ENCODE measurements at places on chromosomes 5 and 9.

DNA sequence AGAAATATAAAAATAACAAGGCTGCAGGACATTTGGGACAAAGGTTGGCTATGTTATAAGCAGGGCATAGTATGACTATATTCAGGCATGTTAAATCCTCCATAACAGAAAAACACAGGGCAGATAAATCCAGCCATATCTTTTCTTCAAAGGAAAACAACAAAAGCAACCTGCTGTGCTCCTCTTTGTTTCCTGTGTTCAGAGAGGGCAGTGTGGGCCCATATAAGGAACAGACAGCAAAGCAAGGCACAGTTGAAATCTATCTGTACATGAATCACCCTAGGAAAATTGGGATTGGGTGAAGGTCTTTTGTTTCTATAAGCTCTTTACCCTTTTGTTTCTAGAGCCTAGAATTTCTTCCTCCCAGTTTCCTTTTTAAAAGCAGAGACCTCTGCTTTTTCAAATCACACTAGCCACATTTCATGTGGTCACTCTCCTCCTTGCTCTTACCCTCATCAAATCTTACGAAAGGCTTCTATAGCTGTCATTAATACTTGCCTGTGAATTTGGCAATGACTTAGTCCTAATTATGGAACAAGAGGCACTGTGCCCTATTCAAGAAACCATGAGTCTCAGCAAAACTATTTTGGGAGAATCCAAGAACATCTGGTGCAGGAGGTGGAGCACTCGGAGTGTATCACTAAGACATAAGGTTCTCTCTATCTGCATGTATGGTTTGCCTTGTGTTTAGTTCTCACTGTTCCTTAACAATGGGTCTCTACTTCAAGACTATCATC is 1.8 kb downstream of the GZMA start:
- DNase-seq: no peak

GRCh38 chr5:158530115-158530514 is 569.6 kb downstream of the EBF1 start:
- DNase-seq: no peak

- no peak for DNase-seq
Measured at GRCh38 chr5:135952683-135953082, 2.1 kb downstream of the LECT2 start.

GRCh38 chr5:122844136-122844909 is 1.1 kb upstream of the SNX24 start:
- DNase-seq: peak; percentile 22

GRCh38 chr9:82606492-82607382 is 456.2 kb downstream of the RASEF start:
- DNase-seq: no peak

DNA sequence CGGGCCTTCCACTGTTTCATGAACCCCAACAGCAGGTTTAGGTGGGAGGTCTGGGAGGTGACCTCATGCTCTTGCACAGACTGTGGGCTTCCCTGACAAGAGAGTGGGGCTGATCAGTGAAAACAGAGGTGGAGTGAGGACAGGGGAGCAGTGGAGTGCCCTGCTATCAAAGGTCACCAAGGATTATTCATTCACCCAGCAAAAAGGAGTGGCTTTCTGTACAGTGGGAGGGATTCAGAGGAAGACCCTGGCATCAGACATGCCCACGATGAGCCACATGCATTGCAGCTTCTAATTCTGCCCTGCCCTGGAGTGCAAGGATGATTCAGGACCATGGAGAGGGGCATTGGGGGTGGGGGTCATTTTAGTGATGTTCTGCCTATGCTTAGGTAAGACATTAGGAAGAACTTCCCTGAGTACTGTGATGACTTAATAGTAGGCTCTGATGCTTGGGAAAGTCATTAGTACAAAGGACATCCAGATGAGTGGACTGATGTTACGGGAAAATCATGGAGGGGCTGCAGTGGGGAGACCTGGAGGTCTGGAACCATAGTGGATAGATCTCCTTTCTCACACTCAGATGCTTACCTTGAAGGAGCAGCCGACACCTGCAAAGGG is 12.8 kb downstream of the TRAF1 start:
- no peak for DNase-seq

GRCh38 chr9:81474792-81475191 is 214.6 kb downstream of the TLE1 start:
- DNase-seq: no peak

- DNase-seq: no peak
Measured at GRCh38 chr9:79257228-79257781, 314.5 kb upstream of the TLE4 start.

- DNase-seq: no peak
Measured at GRCh38 chr5:53027913-53028312, 38.8 kb downstream of the ITGA2 start.

DNA sequence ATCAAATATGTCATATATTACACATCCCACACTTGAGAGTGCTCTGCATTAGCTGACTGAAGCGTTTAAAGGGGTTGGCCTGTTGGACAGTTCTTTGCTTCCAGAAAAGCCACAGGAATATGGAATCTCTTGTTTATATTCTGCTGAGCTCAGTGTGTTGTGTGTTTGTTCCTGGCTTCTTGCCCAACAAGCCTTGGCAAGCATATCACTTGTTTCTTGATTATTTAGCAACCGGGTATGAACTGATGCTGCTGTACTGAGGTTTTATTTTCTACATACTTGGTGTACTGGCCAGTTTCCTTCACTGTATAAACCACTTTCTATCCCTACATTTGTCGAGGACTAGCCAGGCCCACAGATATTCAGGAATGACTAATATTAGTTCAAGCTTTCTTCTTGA is 378.9 kb downstream of the KCTD16 start:
- DNase-seq: no peak

DNA sequence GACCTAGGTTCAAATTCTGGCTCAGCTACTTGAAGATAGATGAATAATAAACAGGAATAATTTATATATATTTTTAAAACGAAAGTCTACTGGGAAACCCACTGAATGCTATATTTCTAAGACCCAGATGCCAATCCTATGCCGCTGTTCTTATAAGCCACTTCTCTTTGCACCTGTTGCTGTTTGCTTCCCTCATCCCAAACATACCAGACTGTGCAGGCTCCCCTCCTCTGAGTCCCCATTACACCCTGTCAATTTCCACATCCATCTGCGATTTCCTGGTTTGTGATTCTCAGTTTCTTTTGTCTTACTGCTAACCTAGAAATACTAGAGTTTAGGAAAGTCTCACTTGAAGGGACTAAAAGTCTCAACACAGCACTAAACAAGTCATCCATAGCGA is 92.8 kb upstream of the CAST start:
- no peak for DNase-seq

DNA sequence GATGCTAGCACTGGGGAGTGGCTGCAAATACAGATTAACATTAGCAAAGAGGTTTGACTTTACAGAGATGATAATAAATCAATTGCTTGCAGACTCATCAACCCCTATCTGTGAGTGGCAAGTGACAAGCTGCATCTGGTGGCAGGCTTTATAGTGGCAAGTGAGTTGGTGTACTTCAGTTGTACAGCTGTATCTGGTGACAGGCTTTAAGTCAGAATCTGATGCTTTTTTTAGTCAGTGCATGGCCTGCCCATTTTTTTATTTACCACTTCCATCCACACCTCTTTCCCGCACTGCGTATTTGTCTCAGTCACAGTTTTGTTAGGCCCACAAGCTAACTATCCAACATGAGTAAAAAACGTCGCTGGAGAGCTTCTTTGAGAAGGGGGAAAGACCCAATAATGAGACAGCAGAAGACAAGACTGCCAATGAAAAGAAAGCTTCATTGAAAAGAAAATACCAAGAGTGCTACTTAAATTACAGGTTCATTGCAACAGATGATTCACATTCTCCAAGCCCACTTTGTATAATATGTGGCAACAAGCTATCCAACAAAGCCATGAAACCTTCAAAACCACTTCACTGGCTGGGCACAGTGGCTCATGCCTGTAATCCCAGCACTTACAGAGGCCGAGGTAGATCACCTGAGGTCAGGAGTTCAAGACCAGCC is 23.1 kb downstream of the ANP32B start:
- DNase-seq: no peak

DNA sequence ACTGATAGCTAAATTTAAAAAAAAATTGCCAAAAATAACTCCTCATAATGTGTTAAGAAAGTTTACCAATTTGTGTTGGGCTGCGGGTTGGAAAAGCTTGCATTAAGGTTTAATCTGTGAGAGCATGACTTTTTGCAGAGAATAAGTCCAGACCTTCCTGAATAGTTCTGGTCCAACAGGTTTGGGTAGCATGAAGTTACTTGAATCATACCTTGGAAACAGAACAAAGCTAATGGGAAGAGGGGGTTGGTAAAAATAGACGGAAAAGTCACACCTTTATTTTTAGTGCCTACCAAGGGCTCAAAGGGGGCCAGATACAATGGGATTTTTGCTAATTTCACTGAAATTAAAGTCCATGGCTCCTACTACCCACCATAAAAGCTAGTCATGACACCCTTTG is 17.1 kb upstream of the MATR3 start:
- no peak for DNase-seq

DNA sequence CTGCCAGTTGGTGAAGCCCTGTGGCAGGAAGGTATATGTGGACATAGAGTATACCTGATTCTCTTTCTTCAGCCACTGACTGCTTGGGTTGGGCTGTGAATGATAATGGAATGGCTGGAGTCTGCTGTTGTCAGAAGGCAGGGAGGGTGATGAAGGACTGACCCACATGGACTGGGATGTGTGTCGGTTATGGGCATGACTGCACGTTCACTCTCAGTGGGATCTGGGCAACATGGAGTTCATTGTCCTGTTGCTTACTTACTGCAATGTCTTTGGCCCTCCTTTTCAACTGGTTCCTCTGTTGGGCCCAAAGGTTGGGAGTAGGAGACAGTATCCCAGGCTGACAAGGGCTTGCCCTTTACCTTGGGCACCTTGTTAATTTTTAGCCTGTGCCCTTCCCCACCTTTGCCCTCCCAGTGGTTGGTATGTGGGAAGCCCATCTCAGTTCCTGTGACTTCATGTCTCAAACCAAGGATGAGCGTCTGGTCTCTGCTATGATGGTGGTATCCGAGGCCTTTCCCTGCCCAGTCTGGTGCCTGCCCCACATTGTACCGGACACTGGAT is 34.6 kb downstream of the FAXDC2 start:
- no peak for DNase-seq

DNA sequence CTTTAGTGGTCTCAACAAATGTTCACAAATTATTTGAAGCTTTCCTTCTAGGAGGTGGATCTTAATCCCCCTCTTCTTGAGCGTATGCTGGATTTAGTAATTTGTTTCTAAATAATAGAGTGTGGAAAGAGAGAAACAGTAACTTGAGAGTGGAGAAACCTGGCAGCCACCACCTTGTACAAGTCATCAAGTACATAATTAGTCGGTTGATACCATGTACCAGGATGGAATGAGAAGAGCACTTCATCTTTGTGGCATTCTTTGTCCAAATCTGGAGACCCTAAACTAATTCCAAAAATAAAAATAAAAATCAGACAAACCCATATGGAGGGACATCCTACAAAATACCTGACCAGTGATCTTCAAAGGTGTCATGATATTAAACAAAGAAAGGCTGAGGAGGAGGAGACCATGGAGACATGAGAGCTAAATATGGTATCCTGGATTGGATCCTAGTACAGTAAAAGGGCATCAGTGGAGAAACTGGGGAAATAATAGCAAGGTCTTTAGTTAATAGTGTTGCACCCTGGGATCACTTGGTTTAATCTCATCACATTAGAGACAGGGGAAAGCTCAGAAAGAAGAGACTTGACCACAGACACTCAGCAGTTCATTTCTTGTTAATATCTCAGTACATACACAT is 147.9 kb downstream of the ASTN2 start:
- no peak for DNase-seq

GRCh38 chr5:60077292-60077691 is 183.8 kb upstream of the PDE4D start:
- no peak for DNase-seq

- no peak for DNase-seq
Measured at GRCh38 chr5:50583621-50584020, 82.8 kb upstream of the PARP8 start.

DNA sequence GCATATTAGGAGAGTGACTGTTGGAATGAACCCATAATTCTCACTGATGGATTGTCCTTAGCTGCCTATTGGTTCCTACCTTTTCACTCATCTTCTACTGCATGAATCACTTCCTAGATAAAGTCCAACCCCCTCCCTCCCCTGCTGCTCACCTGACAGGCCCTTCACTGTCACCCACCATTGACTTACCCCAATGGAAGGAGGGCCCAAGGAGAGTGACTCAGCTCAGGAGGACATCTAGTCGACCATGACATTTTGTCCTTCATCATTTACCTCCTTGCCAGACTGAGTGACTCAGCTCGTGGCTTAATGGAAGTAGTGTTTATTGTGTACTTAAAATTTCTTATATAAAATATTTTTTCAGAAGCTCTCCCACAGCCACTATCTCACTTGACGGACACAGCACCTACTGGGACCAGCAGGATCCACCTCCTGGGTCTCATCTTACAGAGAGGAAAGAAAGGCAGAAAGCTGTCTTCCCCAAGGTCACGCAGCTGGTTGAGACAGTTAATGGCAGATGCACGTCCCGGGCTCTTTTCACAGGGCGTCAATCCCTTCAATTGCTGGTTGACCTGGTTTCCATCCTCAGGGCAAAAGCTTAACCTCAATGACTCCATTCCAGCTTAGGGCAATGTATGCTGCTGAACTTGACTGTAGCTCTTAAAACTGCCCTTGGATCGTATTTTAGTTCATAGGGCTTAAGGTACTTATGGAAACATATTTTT is 142.3 kb downstream of the MARCHF11 start:
- DNase-seq: no peak

DNA sequence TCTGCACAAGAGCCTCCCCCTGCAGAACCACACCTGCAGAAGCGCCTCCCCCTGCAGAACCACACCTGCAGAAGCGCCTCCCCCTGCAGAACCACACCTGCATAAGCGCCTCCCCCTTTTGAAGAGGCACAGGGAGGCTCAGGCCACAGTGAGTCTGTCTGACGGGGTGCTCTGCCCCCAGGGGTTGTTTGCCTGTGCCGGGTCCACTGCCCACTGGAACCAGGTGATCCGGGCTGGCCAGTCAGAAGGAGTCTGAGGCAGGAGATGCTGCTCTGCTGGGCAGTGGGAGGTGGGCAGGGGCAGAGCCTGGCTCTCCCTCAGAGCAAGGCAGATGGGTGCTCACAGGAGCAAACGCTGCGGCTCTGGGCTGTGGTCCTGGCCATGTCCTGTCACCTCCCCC is 60.8 kb upstream of the RNU6ATAC start:
- DNase-seq: no peak

DNA sequence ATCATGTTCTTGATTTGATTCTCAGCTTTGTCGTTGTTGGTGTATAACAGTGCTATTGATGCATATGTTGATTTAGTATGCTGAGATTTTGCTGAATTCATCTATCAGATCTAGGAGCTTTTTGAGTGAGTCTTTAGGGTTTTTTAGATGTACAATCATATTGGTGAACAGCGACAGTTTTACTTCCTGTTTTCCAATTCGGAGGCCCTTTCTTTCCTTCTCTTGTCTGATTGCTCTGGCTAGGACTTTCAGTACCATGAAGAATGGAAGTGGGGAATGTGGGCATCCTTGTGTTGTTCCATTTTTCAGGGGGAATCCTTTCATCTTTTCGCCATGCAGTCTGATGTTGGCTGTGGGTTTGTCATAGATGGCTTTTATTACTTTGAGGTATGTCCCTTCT is 100.4 kb downstream of the SGCD start:
- no peak for DNase-seq

All from CD4-positive, alpha-beta T cell (primary cell).